Bronchus fibroblast of lung (primary cell): ENCODE measurements at places on chromosomes 1 and 21. TPM values are rescaled to one million over a fixed set of nuclear protein-coding genes. Genes with fewer than 3 reads are reported as not detected.

BARHL2 gene
- total RNA-seq = not detected in 2 replicates

NUAK2 gene
- total RNA-seq = 6.1 and 6.7 TPM in 2 replicates

EXO5 gene
- 8.0 and 10.3 TPM in 2 replicates for total RNA-seq

RBP7 gene
- total RNA-seq = not detected in 2 replicates

SPOCD1 gene
- 29.9 and 35.1 TPM in 2 replicates for total RNA-seq

IARS2 gene
- total RNA-seq = 50.8 and 51.6 TPM in 2 replicates

TNNT2 gene
- total RNA-seq = not detected in 2 replicates

CHI3L2 gene
- total RNA-seq = 1.5 TPM in 1 of 2 replicates, not detected in the other

LRRC8C gene
- total RNA-seq = 8.2 and 10.4 TPM in 2 replicates

LEPR gene
- 7.1 and 9.1 TPM in 2 replicates for total RNA-seq

KDF1 gene
- 0.67 and 1.3 TPM in 2 replicates for total RNA-seq

CTTNBP2NL gene
- total RNA-seq = 10.6 and 12.9 TPM in 2 replicates

RAB3B gene
- total RNA-seq = 15.2 and 16.8 TPM in 2 replicates

DCDC2B gene
- not detected in 2 replicates for total RNA-seq

S100A3 gene
- total RNA-seq = 11.6 and 12.1 TPM in 2 replicates

CD244 gene
- not detected in 2 replicates for total RNA-seq

EVA1B gene
- 319 and 343 TPM in 2 replicates for total RNA-seq

CDCP2 gene
- total RNA-seq = not detected in 2 replicates

IVL gene
- not detected in 2 replicates for total RNA-seq
